ENCODE measurements at places on chromosomes 13 and 19.

- no peak for DNase-seq
These were observed 287.9 kb downstream of the HS6ST3 start for GRCh38 chr13:96377835-96378234.

DNA sequence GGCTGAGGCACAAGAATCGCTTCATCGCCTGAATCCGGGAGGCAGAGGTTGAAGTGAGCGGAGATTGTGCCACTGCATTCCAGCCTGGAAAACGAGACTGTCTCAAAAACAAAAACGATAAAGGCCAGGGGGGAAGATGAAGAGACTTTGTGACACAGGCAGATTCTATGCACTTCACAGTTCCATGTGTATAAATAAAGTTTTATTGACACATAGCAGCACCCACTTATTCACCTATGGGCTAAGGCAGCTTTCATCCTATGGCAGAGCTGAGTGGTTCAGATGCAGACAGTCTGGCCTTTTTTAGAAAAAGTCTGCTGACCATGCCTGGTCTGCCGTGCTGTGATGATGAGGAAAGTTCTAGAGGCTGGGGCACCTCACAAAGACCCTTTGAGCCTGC is 5.6 kb downstream of the LMNB2 start:
- no peak for DNase-seq

GRCh38 chr13:67742478-67742877 is 512.3 kb upstream of the PCDH9 start:
- no peak for DNase-seq

- no peak for DNase-seq
These were observed 8.3 kb downstream of the ATP8A2 start for GRCh38 chr13:25380082-25380481.

- no peak for DNase-seq
These were observed 9.6 kb downstream of the KLK5 start for GRCh38 chr19:50943074-50943828.
